ENCODE measurements at places on chromosomes 6 and 20. TPM values are rescaled to one million over a fixed set of nuclear protein-coding genes. Genes with fewer than 3 reads are reported as not detected.

MAP3K4 gene
- 27.1 TPM for total RNA-seq

FLRT3 gene
- 1.3 TPM for total RNA-seq

LBP gene
- not detected for total RNA-seq

SLA2 gene
- total RNA-seq = not detected

WFDC5 gene
- total RNA-seq = not detected

OR2H1 gene
- not detected for total RNA-seq

OTOR gene
- total RNA-seq = not detected

NKX2-2 gene
- total RNA-seq = 5.7 TPM

RFX6 gene
- total RNA-seq = not detected

MCM8 gene
- 38.9 TPM for total RNA-seq

ZNF318 gene
- 12.2 TPM for total RNA-seq

PTCRA gene
- not detected for total RNA-seq

DNMT3B gene
- 5.6 TPM for total RNA-seq

TINAG gene
- total RNA-seq = not detected

LIME1 gene
- total RNA-seq = 38.5 TPM

MUCL3 gene
- not detected for total RNA-seq

Measured in SJSA1 (cell line).